ENCODE measurements at places on chromosomes 7 and 10.

DNA sequence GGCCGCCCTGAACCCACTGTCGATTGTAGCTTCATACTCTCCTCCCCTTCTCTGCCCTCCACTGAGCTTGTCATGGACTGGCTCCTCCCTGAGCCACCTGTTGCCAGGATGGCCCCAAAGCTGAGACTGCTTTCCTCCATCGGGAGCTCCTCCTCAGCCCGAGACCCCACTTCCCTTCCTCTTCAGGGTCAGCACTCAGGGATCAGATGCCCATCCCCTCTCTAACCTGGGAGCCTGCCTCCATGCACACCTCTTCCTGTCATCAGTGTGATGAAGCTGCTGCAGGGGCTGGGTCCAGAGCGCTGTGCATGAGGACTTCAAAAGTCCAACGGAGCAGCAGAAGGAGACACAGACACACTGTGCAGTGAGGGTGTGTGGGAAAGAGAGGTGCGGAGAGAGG is 201.1 kb downstream of the WDR37 start:
- no peak for DNase-seq

- peak; percentile 53 for DNase-seq
These were observed 93.0 kb upstream of the SLC25A13 start for GRCh38 chr7:96414931-96415292.

DNA sequence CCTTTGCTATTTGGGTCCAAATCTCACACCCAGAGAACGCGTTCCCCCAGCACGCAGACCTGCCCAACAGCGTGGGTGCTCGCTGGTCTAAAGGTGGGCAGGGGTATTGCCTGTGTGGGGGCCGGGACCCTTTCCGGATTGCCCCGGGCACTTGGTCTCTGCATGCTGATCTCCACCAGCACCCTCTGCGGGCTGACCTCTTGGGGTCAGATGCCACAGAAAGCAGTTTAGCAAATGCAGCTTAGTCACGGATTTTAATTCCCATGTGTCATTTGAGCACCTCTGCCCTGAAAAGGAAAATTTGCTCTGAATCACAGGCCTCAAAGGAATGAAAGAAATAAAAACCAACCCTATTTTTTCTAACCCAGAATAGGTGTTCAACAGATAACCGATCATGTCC is 46.7 kb downstream of the PKD1L1 start:
- no peak for DNase-seq

- DNase-seq: no peak
These were observed 73.0 kb downstream of the TFPI2 start for GRCh38 chr7:93817526-93817925.

DNA sequence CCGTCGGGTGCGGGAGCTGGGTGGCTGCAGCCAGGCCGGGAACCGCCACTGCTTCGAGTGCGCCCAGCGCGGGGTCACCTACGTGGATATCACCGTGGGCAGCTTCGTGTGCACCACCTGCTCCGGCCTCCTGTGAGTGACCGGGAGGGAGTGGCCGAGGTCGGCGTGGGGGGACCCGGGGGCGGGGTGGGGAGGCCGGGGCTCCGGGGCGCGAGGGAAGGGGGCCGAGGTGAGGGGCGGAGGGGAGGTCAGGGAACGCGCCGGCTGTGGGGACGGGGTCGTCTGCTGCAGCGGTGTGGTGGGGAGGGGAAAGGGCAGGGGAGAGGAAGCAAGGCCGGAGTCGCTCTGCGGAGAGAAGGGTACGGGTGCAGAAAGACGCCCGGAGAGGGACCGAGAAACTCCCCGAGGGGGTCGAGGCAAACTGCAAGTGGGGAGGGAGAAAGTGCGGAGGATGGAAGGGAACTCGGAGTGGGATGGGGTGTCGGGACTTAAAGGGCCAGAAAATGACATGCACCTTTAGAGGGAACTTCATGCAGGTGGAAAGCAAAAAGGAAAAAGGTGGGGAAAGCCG is 518 bp downstream of the AGFG2 start:
- DNase-seq: peak; percentile 24

DNA sequence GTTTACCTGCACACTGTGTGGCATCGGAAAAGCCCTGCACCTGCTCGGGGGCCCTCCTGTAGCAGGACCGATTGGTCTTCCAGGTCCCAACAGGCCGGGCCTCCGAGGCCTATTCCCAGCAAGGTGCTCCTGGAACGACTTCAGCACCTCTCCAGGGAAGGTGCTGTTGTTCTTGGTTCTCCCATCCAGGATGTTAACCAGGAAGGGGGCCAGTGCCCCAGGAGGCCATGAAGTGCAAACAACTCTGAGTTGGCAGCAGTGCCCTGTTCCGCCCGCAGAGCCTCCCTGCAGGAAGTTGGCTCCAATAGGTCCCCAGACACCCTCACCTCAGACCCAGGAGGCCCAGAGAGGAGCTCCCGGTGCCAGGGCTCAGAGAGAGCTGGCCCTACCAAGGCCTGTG is 64.0 kb upstream of the DUSP5 start:
- no peak for DNase-seq

DNA sequence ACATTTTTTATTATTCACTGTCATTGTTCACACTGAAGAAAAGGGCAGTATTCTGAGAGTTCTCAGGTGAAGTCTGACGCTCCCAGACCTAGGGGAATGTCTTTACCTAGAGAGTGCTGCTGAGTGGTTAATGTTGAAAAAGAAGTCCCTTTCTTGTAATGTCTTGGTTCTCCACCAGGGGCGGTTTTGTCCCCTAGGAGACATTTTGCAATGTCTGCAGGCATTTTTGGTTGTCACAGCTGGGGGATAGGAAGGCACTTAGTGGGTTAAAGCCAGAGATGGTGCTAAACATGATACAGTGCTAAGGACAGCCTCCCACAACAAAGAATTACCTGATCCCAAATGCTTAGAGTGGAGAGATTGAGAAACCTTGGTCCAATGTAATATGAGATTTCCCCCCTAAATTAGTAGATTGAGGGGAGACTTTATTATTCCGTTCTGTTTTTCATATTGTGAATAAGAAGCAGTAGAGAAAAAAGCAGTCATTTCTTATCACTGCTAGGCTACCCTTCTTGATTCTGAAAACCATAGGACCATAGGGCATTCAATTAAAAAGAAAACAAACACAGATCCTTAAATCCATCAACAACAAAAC is 13.1 kb downstream of the UMAD1 start:
- DNase-seq: peak; percentile 57

DNA sequence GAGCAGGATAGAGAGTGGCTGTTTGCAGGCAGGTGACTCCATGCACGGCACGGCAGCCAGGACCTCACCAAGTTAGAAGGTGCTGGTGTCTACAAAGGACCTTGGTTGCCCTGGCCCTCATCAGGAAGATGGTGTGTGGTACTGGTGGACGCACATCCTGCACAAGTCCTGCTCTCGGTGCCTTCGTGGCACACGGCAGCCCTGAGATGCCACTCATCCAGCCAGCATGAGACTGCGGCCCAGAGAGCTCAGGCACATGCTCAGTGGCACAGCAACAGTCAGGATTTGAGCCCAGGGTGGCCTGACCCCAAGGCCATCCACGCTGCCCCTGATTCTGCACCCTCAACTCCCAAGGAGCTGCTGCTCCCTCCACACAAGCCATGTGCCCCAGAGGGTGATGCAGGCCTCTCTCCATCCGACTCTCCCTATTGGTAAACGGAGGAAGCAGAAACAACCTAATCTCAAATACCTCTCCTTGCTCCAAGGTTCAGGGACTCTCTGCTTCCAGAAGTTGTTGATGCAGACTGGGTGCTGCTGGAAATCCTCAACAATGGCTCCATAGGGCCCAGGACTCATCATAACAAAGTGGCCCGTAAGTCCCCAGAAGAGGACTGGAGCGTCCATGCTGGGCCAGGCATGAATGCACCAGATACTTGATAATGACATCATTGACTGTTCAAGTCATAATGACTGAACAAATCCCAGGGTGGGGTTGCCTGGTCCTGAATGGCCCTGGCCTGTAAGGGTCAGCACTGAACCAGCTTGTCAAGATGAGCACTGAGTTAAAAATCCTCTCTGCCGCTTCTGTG is 93.6 kb downstream of the ARHGAP22 start:
- DNase-seq: no peak

DNA sequence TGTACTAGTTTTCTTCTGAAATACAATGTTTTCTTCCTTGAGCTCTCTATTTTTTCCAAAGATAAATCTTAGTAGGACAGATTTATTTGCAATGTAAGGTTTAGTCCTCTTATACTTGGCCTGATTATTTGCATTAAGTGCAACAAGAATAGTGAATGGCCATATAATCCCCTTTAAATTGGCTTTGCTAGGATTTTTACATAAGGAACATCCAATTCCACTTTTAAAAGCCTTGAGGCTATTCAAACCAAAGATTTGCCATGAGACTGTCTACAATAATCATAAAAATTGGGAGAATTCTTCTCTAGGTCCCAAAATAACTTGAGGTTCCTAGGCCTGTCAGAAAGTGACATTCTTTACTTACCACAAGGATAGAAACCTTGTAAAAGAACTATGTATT is 128.6 kb upstream of the THSD7A start:
- no peak for DNase-seq

DNA sequence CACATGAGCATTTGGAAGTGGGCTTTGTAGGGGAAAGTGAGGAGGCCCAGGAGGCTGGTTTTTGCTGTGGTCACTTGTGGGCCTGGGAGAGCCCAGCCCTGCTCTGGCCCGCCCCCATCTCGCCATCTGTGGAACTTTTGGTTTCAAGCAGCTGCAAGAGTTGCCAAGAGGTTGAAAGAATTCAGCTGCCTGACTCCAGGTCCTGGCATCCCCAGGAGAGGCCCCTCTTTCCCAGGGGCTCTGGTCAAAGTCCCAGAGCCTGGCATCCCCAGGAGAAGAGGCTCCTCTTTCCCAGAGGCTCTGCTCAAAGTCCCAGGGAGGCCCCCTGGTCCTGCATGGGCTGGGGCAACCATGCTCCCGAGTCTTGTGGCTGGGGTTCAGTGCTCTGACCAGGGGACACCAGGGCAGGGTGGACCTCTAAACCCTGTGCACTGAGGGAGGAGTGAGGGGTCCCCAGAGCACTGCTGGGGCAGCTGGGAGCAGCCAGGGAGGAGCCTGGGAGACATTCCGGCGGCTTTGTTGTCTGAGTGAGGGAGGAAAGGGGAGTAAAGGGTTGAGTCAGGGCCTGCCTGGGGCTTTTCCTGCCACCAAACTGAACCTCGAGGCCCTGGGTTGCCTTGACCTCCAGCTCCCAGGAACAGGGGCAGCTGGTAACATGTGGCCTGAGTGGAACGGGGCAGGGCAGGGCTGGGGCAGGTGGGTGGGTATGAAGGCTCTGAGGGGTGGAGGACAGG is 27.7 kb upstream of the CSGALNACT2 start:
- DNase-seq: no peak

- DNase-seq: no peak
These were observed 7.5 kb upstream of the FAM171A1 start for GRCh38 chr10:15378569-15378968.

DNA sequence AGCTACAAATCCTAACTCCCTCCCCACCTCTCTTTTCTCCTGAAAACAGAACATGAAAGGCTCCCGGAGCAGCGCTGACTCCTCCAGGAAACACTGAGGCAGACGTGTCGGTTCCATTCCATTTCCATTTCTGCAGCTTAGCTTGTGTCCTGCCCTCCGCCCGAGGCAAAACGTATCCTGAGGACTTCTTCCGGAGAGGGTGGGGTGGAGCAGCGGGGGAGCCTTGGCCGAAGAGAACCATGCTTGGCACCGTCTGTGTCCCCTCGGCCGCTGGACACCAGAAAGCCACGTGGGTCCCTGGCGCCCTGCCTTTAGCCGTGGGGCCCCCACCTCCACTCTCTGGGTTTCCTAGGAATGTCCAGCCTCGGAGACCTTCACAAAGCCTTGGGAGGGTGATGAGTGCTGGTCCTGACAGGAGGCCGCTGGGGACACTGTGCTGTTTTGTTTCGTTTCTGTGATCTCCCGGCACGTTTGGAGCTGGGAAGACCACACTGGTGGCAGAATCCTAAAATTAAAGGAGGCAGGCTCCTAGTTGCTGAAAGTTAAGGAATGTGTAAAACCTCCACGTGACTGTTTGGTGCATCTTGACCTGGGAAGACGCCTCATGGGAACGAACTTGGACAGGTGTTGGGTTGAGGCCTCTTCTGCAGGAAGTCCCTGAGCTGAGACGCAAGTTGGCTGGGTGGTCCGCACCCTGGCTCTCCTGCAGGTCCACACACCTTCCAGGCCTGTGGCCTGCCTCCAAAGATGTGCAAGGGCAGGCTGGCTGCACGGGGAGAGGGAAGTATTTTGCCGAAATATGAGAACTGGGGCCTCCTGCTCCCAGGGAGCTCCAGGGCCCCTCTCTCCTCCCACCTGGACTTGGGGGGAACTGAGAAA is 30.4 kb downstream of the PFKFB3 start:
- no peak for DNase-seq

GRCh38 chr10:117569610-117570390 is 27.3 kb downstream of the EMX2 start:
- DNase-seq: no peak

- no peak for DNase-seq
These were observed 28.6 kb upstream of the ADGRA1 start for GRCh38 chr10:133059093-133059470.

GRCh38 chr7:29100924-29101323 is 45.4 kb downstream of the CPVL start:
- DNase-seq: no peak

- DNase-seq: no peak
These were observed 29.3 kb upstream of the HECW1 start for GRCh38 chr7:43083106-43083505.

GRCh38 chr7:585873-586272 is 66.2 kb upstream of the PDGFA start:
- no peak for DNase-seq

DNA sequence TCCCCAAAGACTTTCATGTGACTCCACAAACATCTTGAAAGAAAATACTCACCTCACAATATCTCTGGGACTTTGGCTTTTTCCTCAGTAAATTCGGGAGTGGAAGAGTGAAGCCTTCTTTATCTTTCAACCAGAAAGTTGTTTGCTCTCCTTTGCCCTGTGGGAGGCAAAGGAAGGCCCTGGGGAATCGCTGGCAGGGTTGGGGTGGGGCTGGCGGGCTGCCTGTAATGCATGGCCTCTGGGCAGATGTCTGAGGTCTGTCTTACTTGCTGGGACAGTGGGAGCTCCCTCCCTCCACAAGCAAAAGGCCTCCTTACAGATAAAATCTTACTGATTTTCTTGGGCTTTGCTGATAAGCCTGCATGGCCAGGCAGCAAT is 24.9 kb downstream of the TECTB start:
- DNase-seq: no peak

DNA sequence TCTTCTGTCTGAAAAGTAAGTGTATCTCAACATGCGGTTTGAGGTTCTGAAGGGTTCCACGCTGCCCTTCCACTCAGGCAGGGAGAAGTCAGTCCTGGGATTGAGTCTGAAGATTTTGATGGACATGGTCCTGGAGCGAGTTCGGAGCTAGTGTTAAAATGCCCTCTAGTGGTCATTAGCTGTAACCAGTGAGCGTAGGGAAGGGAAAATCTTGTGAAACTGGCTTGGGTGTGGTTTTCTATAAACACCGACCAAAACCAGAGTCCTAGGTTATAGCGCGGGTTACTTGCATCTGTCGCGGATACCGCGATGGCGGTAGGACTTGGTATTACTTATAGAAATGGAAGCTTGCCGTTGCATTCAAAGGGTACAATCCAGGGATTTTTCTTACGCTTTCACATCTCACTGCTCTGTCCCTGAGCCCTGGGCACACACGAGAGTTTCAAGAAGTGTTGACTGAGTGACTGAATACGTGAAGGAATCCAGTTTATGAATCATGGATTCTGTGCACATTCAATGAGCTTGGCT is 348.2 kb upstream of the C7orf33 start:
- peak; percentile 37 for DNase-seq

Measured in OCI-LY7 (cell line).